ENCODE measurements at places on chromosomes 1 and 21.
A peak's percentile ranks its signal among the peaks of the same experiment; 100 is the strongest.

DNA sequence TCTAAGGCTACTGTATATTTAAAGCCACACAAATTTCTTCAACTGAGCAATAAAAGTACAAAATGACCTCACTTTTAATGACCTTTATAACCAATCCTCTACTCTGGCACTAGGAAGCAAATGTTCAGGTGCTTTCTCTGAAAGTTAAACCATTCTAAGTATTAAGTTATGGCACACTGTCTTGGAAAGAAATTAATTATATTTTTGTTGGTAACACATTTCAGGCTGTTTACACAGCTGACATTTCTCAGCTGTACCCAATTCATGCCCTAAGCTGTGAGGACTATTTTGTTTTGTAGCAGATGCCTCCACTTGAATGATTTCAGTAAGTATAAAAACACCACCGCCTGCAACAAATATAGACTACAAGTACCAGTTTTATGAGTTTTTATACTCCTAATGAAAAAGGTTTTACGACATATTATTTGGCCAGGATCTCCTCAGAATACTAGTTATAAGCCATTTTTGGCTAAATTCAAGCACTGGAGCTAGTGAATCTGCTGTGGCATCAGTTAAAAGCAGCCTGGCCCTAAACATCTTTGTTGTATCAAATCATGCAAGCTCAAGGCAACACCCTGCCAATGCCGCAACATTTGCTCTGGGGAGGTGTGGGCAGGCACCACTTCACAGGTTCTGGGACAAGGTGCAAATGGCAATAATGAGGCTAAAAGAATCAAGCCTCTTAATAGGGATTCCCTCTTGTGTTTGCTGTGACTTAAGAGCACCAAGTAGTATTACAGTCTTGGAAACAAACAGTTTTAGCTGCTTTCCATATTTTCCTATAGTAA, 228.4 kb upstream of the DMRTA2 start:
- no peak for DNase-seq

DNA sequence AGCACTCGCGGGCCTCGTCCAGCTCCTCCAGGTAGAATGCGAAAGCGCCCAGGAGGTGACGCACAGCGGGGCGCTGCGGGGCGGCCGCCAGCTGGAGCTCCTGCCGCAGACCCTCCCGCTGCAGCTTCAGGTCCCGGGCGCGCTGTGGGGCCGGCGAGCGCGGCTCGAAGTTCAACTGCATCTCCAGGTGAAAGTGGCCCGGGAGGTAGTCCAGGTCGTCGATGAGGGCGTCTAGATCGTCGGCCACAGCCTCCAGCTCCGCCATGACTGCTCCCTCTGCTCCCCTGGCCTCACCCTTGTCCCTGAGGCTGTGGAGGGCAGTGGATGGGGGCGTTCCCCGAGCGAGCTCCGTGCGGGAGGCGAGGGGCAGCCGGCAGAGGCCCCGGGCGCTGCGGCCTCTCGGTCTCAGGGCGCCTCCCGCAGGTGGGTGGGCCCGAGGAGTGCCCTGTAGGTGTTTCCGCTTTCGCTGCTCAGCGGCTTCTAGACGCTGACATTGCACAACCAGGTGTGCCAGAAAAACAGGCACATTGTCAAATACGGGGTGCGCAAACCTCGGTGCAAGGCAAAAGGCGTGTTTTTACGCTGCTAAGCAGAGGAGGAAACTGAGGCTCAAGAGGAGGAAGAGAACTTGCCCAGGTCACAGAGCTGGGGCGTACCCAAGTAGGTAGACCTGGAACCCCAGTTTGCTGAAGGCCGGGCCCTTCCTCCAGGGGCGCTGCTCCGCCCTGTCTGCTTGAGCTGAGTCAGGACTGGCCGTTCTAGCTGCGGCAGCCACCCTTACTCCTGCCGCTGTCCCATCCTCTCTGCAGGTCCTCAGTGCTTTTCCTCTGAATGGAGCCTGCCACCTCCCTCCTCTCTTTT, at the start of gene TTC22:
TSS of gene TTC22 (minus strand) at position 425 of the 861 bp plus-strand sequence. CDS start at position 265, 160 bp downstream.
- DNase-seq: peak; percentile 48

- DNase-seq: peak; percentile 23
Measured at GRCh38 chr1:100134872-100135271, 1.9 kb downstream of the TRMT13 start.

DNA sequence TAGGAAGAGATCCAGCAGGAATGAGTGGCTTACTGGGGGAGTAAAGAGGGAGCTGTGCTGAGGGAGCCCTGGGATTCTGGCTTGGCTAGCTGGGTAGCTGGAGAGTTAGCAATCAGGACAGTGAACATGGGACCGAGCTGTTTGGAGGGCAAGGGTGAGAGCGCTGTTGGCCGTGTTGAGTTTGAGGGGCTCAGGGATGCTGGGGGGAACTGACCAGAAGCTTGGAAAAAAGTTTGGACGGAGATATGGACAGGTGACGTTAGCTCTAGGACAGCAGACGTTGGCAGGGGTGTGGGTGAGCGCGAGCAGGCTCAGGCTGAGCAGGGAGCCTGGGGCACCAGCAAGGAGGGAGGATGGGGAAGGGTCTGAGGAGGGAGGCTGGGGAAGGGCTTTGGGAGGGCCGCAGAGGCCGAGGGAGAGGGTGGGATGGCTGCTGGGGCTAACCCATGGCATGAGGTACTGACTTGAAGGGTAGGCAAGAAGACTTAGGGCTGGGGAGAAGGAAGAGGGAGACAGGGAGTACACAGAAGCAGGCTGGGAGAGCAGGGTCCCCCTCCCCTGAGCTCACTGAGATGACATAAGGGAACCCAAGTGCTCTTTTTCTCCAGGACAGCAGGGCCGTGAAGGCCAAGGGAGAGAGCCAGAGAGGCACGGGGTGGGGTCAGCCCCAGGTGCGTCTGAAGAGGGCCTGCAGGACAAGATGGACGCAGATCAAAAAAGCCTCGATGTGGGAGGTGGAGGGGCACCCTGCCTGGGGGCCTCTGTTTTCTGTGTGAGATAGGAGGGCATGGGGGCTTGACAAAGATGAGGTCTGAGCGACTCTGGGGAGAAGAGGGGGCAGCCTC, 8.2 kb downstream of the SH2D2A start:
- DNase-seq: no peak

GRCh38 chr1:60185684-60186083, 112.1 kb upstream of the C1orf87 start:
- DNase-seq: no peak

- no peak for DNase-seq
Measured at GRCh38 chr1:90400131-90400530, 317.0 kb downstream of the BARHL2 start.

DNA sequence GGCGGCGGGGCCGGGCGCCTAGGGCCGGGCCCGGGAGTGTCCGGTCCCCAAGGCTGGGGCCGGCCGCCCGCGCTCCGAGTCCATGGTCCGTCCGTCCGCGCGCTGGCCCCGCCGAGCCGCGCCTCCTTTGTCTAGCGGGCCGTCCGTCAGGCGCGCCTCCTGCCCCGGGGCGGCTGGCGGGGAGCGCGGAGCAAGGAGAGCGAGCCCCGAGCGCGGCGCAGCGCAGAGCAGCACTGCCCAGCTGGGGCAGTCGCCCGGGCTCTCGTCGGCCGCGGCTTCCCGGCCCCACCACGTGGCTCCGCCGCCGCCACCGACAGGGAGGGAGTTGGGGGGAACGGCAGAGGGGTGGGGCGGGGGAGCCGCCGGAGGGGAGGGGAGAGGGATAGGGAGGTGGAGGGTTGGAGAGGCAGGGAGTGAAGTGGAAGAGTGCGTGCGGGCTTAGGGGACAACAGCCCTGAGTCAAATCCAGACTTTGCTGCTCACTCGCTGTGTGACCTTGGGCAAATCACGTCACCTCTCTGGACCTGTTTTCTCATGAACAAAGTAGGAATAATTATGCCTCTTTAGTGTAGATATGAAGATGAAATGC, at the start of gene NKAIN1:
TSS of gene NKAIN1 (minus strand) at position 235 of the 589 bp plus-strand sequence. CDS start 340 bp downstream, outside the sequence.
- DNase-seq: no peak

- DNase-seq: no peak
Measured at GRCh38 chr1:115046751-115047150, 17.1 kb downstream of the TSHB start.

DNA sequence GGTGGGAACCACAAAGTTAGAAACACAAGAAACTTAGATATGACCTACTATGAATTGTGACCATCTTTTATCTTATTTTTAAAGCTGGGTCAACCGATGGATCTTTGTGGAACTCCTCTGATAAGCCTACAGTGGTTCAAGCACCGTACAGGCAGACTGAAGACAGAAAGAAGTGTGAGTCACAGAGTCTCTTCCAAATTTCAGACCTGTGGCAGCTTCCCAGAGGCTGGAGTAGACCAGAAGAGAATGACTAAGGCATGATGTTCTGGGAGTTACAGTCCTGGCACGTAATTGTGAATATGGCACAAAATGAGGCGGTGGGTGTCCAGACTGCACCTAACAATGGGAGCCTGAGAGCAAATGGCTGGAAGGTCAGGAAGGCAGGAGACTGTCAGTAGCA, 70.0 kb downstream of the LMO4 start:
- no peak for DNase-seq

DNA sequence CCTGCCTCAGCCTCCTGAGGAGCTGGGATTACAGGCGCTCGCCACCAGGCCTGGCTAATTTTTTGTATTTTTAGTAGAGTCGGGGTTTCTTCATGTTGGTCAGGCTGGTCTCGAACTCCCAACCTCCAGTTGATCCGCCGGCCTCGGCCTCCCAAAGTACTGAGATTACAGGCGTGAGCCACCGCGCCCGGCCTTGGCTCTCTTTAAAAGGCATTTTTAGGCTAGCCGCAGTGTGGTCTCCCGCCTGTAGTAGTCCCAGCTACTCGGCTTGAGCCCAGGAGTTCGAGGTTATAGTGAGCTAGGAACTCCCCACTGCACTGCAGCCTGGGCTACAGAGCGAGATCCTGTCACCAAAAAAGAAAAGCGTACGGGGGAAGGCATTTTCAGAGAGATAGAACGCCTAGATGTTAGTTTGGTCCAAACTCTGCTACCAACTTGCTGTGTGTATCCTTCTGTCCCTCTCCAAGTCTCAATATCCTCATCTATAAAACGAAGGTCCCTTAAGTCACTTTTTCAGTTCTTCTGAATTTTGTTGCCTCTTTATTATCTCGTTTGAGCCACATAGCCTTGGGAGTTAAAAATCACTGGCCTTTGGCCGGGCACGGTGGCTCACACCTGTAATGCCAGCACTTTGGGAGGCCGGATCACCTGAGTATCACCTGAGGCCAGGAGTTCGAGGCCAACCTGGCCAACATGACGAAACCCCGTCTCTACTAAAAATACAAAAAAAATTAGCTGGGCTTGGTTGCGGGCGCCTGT, 734 bp downstream of the MED18 start:
- DNase-seq: peak; percentile 63

DNA sequence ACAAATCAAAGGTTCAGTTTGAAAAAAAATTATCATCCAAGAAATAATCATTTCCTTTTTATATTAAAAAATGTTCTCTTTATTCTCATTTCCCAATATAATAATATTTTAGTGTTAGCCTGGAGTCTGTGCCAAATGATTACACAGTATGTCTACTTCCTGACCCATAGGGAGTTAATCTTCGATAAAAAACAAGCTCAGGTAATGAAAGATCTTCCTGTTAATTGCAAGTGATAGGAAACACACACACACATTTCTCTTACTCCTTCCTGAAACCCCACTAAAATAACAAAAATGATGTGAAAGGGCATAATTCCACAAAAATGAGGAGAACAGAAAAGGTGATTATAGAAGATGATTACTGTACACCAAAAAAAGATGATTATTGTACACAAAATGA, 123.5 kb upstream of the CXADR start:
- DNase-seq: no peak

- DNase-seq: no peak
Measured at GRCh38 chr1:93427656-93428055, 20.3 kb upstream of the FNBP1L start.

GRCh38 chr21:33492571-33492970, 1.1 kb upstream of the DNAJC28 start:
- peak; percentile 10 for DNase-seq

GRCh38 chr1:197481101-197481500, 213.0 kb downstream of the CRB1 start:
- DNase-seq: peak; percentile 47

- DNase-seq: no peak
Measured at GRCh38 chr1:109338608-109339007, 31.8 kb upstream of the MYBPHL start.

DNA sequence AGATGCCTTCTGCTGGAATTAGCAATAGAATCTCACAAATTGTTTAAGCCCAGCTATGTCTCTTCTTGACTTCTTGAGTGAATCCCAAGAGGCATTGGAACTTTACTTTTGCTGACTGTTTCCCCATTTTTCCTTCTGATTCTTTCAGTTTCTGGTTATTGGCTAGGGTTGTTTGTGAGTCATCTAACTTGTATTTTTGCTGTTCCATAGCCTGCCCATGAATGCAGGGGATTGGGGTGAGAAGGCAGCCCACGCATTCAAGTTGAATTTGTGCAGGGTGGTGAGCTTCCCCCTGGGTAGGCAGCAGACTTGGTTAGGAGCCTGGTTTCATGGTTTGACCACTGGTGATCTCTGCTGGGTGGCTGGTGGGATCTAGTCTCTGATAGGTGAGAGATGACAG, 10.4 kb upstream of the KLF17 start:
- DNase-seq: no peak

DNA sequence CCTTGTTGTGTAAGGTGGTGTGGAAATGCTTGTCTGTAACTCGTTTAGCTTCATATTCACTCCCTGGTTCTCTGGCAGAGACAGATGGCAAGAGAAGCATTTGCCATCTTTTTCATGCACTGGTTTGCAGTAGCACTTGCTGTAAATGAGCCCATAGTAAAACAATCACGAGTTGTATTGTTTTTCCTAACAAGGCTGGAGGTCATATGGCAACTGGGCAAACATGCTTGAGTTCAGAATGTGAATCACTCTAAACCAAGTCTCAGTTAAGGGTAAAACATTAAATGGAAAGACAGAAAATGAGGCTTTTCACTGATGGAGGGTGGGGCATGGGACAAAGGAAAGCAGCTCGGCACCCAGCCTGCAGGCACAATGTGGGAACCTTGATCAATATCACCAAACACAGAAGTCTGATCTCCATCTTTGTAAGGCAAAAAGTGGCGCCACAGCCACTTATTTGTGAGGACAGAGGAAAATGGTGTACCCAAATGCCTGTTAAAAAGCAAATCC, 26.5 kb upstream of the LPAR3 start:
- no peak for DNase-seq

DNA sequence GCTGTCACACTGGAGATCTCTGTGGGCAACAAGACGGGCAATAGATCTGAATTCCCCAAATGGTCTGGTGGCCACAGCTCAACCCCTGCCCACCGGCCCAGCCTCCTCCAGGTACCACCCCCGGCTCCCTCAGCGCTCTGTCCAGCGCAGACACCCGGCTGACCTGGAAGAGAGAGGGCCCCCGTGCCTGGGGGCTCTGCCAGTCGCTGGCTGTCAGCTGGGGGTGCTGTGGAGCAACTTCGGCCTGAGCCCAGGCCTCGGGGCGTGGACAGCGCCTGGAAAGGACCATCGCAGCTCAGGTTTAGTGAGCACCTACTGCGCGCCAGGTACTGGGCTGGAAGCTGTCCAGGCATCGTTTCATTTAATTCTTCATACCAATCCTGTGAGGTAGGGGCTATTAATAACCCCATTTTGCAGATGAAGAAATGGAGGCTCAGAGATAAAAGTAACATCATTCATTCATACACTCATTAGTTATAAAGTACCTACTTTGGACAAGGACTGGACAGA, 51.0 kb downstream of the AHDC1 start:
- no peak for DNase-seq

GRCh38 chr1:248627971-248628844, 6.7 kb downstream of the OR2T11 start:
- DNase-seq: no peak

- peak; percentile 65 for DNase-seq
Measured at GRCh38 chr1:248807067-248807737, 18.5 kb downstream of the SH3BP5L start.

- peak; percentile 51 for DNase-seq
Measured at GRCh38 chr1:235275223-235275622, 52.8 kb downstream of the ARID4B start.

- DNase-seq: no peak
Measured at GRCh38 chr1:181637998-181638397, 154.7 kb downstream of the CACNA1E start.

All from hematopoietic multipotent progenitor cell (in vitro differentiated cells).